ENCODE measurements at places on chromosomes 2 and 18.

GRCh38 chr2:177029501-177029900 lies 183.1 kb upstream of the HNRNPA3 start:
- DNase-seq = no peak

DNA sequence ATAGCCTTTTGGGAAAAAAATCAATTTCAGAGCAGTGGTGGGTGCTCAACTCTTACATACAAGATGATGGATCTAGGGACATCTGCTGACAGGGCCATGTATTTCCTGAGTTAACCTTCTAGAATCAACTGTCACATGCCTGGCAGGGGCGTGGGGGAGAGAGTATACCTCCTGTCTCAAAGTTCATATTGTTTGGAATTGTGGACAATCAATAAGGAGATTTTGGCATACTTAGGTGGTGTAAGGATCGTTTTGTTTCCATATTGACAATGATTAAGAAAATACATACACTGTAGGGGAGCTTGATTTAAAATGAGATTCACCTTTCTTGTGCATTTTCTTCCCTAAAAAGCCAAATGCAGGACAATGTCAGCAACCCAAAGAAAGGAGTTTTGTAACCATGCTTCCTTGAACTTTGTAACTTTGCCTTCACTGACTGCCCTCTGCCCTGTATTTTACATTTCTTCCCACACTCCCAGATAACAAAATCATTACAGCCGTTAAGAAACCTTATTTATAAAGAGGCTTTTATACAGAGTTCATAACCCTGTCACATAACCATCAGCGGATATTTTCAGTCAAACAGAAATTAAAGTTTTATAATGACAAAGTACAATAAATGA lies 88.4 kb downstream of the MEP1B start:
- DNase-seq = no peak

- DNase-seq = no peak
Measured at GRCh38 chr2:191749181-191749540, 71.2 kb downstream of the NABP1 start.

- DNase-seq = no peak
Measured at GRCh38 chr2:8694737-8695136, 12.9 kb downstream of the ID2 start.

GRCh38 chr2:199851883-199852282 lies 891 bp upstream of the FTCDNL1 start:
- no peak for DNase-seq

DNA sequence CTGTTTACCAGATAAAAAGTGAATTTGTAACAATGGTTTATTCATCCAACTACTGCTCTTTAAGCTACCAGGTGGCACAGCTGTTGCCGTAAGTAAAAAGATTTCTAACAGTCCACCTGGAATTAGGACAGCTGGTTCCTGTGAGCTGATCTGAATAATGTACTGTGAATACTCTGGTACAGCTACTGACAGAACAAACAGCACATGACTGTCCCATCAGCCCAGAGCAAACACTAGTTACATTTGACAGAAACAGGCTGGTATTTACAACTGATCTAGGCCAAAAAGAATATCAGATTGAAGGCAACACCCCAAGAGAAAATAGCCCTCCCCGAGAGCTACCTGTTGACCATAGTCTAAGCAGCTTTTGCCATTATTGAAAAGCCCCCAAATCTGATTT lies 840.4 kb downstream of the CPS1 start:
- DNase-seq = no peak

DNA sequence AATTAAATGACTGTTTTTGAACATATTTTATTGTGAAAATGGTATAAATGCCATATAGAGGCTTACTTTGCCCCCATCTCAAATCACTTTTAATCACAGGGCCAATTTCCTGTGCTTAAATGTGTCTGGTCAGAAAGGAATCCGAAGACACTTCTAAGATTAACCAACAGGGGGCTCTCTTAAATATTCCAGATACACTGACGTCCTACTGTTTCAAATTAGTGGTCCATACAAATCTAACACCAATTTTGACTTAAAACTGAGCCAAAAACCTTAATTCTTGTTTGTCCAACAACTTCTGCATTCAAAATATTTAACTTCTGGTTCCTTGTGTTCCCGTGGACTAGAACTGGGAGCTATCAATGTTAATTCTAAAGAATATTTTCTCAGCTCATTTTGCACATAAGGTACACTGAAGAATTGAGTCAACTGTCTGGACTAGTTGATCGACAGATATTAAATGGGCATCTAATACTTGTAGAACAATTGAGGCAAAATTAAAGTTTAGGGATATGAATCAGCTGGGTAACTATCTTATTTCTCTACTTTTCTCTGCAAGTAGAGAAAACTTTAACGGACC lies 557.5 kb downstream of the ARHGAP15 start:
- no peak for DNase-seq

DNA sequence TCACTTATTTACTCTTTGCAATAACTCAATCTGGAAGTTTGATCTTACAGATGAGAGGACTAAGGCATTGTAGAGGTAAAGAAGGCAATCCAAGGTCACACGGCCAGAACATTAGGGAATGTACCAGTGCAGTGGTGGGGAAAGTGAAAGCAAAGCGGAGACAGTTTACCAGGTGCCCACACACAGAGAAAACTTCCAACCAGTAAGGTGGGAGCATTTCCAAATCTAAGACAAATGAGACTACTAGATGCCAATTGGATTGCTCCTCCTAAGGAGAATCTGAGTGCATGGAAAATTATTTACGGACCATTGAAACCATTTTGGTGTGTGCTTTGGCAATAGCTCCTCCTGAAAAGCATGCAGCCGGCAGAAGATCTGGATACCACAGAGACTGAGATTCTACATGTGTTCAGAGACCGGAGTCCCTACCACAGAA lies 34.9 kb downstream of the SLC20A1 start:
- no peak for DNase-seq

GRCh38 chr2:240129731-240130392 lies 6.2 kb downstream of the COPS9 start:
- DNase-seq = no peak
